Fibroblast of skin of abdomen (primary cell): ENCODE measurements at places on chromosomes 5 and 9.

- DNase-seq = peak; percentile 3
Observed at GRCh38 chr9:82903503-82903902, 159.4 kb downstream of the RASEF start.

DNA sequence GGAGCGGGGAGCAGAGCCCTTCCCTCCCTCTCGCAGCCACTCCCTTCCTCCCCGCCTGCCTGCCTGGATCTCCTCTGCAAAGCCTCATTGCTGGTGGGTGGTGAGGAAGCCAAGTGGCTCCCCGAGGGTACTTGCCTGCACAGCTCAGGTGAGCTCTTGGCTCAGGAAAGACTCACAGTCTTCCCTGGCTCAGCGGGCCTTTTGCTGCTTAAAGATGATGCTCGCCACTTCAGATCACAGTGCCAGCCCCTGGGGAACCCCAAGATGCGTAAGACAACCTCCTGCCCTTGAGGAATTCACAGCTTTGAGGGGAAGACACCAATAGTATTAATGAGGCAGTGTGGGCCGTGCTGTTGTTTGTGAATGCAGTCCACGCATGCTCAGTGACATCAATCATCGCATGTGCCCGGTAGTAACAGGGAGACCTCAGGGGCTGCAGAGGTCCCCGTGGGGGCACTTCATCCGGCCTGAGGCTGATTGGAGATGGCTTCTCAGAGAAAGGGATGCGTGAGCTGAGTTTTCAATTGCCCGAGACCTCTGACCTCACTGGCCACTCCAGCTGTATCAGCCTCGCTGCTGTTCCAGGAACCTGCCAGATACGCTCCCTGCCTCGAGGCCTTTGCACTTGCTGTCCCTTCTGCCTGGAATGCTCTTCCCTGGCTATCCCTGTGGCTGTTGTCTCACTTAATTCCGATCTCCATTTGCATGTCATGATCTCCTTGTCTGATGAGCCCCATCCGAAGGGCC lies 36.8 kb downstream of the ERGIC1 start:
- DNase-seq = no peak

GRCh38 chr5:76855961-76856360 lies 6.1 kb downstream of the S100Z start:
- no peak for DNase-seq

DNA sequence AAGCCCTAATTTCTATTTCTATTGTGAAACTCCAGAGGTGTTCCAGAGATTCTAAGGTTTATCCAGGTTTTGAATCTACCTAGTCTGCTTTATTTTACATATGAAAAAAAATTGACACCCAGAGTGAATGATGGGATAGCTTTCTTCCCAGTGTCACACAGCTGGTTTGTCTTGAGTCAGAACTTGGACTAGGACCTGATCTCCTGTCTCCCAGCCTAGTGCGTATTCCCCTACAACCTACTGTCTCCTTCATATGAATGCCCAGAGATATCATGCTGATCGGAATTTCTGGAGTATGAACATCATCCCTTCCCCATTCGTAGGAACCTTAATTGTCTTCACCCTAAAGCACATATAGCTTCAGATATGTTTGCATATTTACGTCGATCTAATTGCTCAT lies 524.2 kb downstream of the SPATA31D1 start:
- no peak for DNase-seq

DNA sequence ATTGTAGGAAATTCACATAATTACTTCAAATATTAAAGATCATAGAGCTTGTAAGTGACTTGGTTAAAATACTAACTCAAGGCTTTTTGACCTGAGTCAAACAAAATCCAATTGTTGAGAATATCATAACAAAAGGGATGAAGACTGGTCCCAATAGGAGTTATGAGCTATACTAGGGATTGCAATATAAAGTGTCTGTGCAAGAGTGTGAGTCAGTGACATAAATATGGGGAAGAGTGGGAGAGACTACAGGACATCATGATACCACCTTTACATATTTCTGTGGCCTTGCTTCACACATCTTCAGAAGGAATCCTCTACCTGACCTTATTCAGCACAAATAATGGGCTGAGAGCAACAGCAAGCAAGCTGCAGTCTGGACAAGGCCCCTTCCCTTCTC lies 180.9 kb upstream of the SLC24A2 start:
- peak; percentile 44 for DNase-seq

- no peak for DNase-seq
Observed at GRCh38 chr5:178433273-178433775, 156.9 kb downstream of the COL23A1 start.

DNA sequence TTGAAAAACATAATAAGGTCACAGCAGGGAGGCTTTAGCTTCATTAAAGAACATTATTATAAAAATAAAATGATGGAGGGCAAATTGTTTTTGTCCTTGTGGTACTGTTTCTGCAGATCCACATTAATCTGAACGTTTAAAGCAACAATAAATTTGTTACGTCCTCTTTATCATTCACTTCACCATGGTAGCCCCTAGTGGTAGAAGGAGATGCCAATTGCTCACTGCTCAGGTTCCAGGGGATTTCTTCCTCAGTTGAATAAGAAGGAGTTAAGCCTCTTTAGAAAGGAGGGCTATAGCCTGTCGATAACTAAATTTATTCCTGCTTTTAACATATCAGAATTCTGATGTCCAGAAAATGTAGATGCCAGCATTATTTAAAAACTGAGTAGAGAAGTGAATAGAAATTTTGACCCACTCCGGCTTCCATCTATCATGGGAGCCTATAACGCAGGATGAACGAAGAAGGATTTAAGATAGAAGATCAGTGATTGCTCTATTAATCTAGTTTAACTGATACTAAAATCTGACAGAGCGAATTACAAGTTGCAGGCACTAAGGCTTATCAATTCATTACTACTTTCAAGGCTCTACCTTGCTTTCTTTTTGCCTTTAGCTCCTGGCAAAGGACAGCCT lies 692.3 kb downstream of the PTPRD start:
- no peak for DNase-seq

- peak; percentile 31 for DNase-seq
Observed at GRCh38 chr9:90002397-90003271, 397.8 kb downstream of the GADD45G start.
